GM20000 (cell line): ENCODE measurements at places on chromosomes 6 and 20.

DNA sequence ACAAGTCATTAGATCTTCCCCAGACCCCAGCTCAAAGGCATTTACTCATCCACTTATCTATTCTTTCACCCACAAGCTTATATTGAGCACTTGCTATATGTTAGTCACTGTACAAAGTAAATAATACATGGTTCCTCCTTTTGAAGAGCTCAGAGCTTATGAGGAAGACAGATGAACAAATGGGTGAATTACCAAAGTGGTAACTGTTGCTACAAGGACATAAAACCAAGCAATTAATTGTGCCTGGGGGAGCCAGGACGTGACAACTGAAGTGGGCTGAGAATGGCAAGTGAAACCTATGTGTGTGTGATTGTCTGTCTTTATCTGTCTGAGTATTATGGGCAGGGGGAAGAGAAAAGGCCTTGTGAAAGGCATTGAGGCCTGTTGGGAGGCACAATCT lies 45.6 kb upstream of the AKIRIN2 start:
- no peak for DNase-seq

- no peak for DNase-seq
Observed at GRCh38 chr6:1263850-1264377, 48.0 kb upstream of the FOXQ1 start.

DNA sequence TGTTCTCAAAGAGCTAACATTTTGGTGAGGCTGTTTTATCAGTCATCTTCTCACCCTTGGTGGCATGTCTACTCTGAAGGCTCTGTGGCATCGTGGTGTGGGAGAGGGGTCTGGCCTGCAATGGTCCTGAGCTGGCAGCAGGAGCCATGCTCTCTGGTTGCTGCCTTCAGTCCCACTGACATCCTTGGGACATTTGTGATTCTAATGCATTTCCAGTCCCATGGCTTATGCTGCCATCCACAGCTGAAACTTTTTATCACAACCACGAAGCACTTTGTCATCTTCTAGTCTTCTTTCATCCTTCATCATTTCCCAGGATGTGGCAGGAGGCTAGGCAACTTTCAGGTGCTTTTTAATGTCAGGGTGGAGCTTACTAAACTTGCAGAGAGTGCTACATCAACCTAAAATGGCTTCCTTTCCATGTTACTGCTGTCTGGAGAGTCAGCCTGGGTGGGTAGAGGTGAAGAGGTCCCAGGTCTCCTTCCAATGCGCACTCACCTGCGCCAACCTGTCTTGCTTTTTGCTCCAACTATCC lies 77.1 kb downstream of the GPR63 start:
- DNase-seq = no peak

GRCh38 chr6:28910901-28911690 lies 12.7 kb downstream of the TRIM27 start:
- no peak for DNase-seq

GRCh38 chr20:16553101-16553500 lies 20.1 kb downstream of the KIF16B start:
- no peak for DNase-seq

GRCh38 chr20:2140561-2140960 lies 38.9 kb downstream of the STK35 start:
- DNase-seq = no peak

DNA sequence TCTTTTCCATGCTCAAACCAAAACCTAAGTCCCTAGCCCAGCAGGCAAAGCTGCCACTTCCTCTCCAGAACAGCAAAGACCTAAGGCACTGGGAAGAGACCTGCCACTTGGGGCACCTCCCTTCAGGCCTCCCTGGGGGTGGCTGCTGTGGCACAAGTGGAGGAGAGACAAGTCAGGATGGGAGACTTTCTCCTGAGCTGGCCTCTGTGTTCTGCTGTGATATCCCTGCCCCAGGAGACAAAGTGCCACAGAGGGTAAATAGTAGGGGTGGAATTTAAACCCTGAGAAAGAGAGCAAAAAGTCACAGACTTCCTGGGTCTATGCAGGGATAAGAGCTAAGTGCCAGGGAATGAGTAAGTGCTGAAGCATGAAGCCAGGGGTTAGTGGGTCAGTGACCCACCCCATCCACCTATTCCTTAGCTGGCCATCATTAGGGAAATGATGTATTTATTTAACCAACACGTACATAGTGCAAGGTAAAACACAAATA lies 84.2 kb downstream of the MRPL14 start:
- DNase-seq = no peak

- no peak for DNase-seq
Observed at GRCh38 chr6:150673720-150674346, 74.1 kb downstream of the PLEKHG1 start.

DNA sequence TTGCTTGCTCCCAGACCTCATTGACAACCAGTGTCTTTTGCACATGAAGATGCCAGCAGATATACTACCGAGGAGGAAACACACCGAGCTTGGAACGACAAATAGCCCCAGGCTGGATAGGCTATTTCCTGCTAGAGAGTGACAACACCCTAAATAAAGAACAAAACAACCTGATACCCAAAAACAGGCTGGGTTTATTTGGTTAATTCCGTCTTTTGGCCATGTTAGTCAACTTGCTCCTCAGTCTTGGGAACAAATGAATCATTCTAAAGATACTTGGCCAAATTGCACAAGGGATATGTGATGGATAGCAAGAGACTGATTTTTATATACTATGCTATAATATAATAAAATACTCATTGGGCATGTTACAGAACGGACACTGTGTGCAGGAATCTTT lies 11.5 kb upstream of the MUC22 start:
- DNase-seq = no peak

- no peak for DNase-seq
Observed at GRCh38 chr20:1212023-1212422, 8.8 kb downstream of the C20orf202 start.

DNA sequence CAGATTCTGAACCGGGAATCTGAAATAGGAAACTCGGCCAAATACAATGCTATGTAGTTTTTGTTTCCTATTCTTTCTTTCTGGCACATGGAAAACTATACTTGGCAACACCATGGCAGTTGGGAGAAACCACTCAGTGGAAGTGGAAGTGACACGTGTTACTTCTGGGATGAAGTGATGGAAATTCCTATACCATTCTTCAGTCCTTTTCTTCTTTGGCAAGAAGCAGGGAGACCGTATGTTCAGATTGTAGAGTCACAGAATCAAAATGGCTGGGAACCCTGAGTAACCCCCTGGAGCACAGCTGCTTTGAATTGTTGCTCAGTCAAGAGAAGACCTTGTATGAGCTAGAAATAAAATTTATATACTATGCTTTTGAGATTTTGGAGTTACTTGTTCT lies 18.8 kb upstream of the TINAG start:
- no peak for DNase-seq

DNA sequence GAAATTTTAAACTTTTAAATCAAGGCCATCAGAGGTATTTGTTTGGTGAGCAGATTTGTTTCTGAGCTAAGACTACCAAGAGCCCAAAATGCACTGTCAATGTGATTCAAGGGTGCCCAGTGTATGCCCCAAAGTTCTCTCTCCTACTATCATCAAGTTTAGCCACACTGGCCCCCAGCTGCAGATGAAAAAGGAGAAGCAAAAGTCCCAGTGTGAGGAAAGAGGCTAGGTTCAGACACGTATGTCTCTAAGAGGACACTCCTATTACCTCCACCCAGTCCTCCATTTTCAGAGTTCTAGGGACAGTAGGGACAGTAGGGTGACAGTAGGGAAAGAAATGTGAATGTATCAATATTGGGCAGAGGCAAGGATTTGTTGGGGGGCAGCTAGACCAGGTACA lies 230.8 kb downstream of the CD83 start:
- no peak for DNase-seq

- no peak for DNase-seq
Observed at GRCh38 chr6:27924179-27924578, 12.0 kb upstream of the OR2B2 start.

DNA sequence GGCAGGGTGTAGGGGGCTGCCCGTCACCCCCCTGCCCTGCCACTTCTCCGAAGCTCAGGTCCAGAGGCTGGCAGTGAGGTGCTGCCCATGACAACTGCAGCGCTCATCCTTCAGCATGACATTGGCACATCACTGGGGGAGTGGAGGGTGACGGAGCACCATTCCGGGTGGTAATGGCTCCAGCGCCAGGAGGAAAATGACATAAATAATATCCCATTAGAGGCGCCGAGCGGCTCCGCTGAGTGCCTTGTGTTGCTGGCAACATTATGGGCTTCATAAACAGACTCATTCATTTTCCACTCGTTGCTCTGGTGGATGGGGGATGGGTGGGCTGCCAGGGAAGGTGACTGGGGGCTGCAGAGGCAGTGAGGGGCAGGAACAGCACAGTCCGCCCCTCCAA lies 56.9 kb upstream of the CTNNBL1 start:
- no peak for DNase-seq

DNA sequence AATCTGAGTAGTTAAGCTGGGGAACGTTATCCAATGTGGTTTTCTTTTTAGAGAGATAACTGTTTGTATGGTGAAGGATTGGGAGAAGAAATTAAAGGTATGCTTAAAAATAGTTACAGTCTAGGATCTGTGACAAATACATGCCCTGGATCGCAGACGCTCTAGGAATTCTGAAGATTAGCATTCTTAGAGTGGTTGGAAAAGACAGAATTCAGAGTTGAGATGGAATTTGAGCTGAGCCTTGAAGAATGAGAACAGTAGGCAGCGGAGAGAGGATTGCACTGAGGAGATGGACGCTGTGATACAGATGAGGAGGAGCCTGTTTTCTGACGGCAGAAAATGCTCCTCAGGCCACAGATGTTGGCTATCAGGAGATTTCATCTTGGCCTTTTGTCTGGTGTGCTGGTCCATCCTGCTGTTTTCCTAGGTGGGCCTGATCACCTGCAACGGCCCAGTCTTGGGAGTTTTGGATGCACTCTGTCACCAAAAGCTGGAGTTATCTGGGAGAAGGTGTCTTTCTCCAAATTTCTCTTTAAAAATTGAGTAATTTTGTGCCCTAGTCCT lies 48.3 kb upstream of the KIF25 start:
- DNase-seq = no peak

DNA sequence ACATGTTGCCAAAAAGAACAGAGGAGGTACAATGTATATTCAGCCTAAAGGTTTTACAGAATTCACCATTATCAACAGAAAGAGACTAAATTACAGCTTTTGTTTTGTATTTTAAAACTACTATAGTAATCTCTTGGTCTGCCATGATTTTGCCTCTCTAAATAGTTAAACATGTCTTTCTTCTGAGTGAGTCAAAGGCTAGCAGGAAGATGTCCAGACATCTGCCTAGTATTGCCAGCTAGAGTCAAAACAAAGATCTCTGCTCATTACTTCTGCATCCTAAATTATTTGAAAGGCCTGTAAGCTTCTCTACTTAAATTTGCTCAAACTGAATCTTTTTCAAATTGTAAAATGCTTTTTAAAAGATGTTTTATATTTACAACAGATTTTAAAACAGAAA lies 8.8 kb downstream of the ASF1A start:
- DNase-seq = no peak

GRCh38 chr6:13918686-13919250 lies 6.0 kb upstream of the RNF182 start:
- no peak for DNase-seq

GRCh38 chr20:44761423-44761822 lies 15.8 kb downstream of the KCNK15 start:
- DNase-seq = no peak

DNA sequence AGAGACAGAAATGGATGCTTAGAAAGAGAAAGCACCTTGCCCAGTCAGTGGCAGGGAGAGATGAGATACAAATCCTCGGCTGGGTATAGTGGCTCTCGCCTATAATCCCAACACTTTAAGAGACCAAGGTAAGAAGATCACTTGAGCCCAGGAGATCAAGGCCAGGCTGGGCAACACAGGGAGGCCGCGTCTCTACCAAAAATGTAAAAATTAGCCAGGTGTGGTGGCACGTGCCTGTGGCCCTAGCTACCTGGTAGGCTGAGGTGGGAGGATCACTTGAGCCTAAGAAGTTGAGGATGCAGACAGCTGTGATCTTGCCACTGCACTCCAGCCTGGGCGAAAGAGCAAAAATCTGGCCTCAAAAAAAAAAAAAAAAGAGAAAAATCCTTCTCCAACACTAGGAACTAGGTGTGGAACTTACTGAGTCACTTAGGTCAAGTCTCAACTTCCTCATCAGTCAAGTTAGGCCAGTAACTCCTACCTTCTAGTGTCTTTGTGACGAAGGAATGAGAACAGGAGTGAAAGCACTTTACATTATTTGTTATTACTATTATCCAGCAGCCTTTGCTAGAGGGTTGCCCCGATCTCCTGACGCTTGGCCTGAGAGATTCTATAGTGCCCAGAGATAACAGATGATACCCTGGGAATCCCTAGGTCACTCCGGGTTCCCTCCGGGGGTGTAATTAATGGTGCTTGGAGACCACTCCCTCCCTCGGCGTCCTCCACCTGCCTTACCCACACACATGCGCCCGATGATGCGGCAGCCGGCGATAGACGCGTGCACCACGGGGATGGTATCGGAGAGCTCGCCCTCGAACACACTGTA lies 918 bp downstream of the EIF6 start:
- DNase-seq = no peak

- no peak for DNase-seq
Observed at GRCh38 chr20:19738951-19739350, 19.1 kb upstream of the RIN2 start.

DNA sequence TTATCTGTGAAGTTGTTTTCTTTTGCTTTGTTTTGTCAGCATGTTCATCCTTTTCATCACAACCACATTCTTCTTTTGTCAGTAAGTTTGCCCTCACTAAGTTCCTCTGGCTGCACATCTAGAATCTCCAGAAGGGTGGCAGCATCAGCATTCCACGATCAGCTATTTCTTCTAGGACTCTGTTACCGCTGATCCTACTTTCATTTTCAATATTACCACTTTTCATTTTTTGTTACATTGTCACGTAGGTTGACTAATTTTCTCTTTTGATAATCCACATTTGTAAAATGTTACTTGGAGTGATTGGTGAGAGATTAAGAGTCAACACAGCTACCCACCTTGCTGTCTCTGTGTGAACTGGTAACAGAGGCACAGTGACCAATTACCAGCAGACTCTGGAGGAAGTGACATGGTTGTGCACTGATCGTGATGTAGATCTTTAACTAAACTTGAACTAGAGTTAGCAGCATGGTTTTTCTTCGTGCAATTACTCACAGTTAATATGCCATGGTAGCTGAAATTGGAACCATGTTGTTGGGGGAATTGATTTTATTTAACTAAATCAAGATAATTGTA lies 307.9 kb upstream of the SLC35B3 start:
- DNase-seq = peak; percentile 14

DNA sequence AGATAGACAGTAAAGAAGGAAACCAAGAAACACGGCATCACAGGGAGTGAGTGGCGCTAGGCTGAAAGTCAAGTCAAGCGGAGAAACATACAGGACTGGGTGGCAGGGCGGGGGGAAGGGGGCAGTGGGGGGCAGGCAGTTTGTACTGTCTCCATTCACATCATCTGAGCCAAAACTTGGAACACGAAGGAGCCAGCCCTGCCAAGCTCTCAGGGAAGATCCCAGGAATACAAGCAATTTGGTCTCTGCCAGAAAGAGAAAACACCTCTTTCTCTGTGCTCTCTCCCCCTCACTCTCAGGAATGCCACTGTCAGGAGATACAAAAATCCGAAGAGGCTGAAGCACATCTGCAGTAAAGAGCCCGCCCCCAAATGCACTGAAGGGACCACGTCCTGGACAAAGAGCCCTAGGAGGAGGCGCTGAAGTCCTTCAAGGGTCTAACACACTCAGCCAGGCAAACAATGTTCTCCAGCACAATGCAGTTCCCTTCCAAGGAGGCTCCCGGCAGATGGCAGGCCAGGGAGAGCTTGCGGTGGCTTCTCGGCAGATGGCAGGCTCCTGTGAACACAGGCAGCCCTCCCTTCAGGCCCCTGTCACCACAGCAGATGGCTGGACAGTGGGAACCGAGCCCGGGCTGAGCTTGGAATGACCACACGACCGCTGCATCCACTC lies 90.0 kb downstream of the ATP9A start:
- no peak for DNase-seq
